Thymus (tissue), 14 donors: ENCODE measurements at places on chromosomes 12 and 14.

DNA sequence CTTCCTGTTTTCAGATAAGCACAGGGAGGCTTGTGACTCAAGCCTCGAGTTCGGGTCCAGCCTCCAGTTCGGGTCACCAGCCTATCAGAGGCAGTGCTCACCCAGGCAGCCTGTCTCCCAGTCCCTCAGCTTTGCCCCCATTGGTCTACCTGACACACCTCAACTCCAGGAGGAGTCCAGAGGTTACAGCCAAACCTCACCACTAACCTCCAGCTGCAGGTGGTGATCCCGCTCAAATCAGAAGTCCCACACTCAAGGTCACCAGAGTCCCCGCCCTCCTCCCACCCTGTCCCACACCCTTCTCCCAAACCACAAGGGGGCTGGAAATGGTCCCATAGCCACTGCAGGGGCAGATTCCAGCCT, 42.1 kb downstream of the KDM2B start:
- no peak for DNase-seq

- no peak for DNase-seq
Observed at GRCh38 chr12:56288705-56289387, 11.3 kb downstream of the CS start.

GRCh38 chr12:80747800-80748199, 31.1 kb downstream of the MYF5 start:
- DNase-seq: no peak

DNA sequence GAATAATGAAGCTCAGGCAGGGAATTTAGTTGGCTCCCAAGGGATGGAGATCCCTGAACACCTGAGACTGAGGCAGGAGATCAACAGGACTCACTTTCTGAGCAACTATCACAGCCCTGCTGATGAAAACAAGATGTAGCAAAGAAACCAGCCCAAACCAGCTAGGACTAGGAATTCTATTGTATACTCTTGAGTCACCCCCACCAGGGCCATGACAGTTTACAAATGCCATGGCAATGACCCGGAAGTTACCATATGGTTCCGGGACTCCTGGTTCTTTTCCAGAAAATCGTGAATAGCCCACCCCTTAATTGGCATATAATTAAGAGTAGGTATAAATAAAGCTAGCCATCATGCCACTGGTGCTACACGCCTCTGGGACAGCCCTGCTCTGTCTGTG, 46.0 kb upstream of the OASL start:
- no peak for DNase-seq

GRCh38 chr12:1297206-1297605, 297.2 kb downstream of the FBXL14 start:
- DNase-seq: no peak

- DNase-seq: no peak
Observed at GRCh38 chr12:98229540-98229924, 285.9 kb upstream of the TMPO start.

- DNase-seq: no peak
Observed at GRCh38 chr12:99722690-99723486, 75.3 kb downstream of the GARIN6 start.

GRCh38 chr14:55109836-55110235, 19.2 kb upstream of the LGALS3 start:
- no peak for DNase-seq

- no peak for DNase-seq
Observed at GRCh38 chr12:53097207-53097563, 282 bp upstream of the IGFBP6 start.

- DNase-seq: no peak
Observed at GRCh38 chr14:59376686-59377085, 88.5 kb downstream of the GPR135 start.
